ENCODE measurements at places on chromosomes 13 and 19. TPM values are rescaled to one million over a fixed set of nuclear protein-coding genes. Genes with fewer than 3 reads are reported as not detected.

- no peaks in the 10 kb centered on the region for H3K4me1 ChIP-seq
- no peaks in the 10 kb centered on the region for H3K27me3 ChIP-seq
- H3K4me3 ChIP-seq, result no peak overlapping the region
- H3K36me3 ChIP-seq, result no peaks in the 10 kb centered on the region
Observed at GRCh38 chr19:33840783-33841182, 44.1 kb downstream of the KCTD15 start.

- H3K27me3 ChIP-seq, result no peaks in the 10 kb centered on the region
- DNase-seq, result no peak
- peak overlapping the region; percentile 73 for H3K4me3 ChIP-seq
- H3K4me1 ChIP-seq, result peaks cover 12% of the 10 kb centered on the region
- no peaks in the 10 kb centered on the region for H3K36me3 ChIP-seq
Observed at GRCh38 chr19:51339313-51339686, 2.6 kb downstream of the VSIG10L start.

GRCh38 chr13:37657134-37657533, 58.6 kb upstream of the POSTN start:
- H3K4me3 ChIP-seq, result no peak overlapping the region
- DNase-seq, result no peak
- no peak overlapping the region for H3K27ac ChIP-seq
- H3K4me1 ChIP-seq, result no peaks in the 10 kb centered on the region

GRCh38 chr19:32173836-32174235, 171.6 kb upstream of the ZNF507 start:
- H3K27ac ChIP-seq, result no peak overlapping the region
- H3K4me1 ChIP-seq, result no peaks in the 10 kb centered on the region
- DNase-seq, result no peak
- no peaks in the 10 kb centered on the region for H3K27me3 ChIP-seq
- H3K4me3 ChIP-seq, result no peak overlapping the region

DNA sequence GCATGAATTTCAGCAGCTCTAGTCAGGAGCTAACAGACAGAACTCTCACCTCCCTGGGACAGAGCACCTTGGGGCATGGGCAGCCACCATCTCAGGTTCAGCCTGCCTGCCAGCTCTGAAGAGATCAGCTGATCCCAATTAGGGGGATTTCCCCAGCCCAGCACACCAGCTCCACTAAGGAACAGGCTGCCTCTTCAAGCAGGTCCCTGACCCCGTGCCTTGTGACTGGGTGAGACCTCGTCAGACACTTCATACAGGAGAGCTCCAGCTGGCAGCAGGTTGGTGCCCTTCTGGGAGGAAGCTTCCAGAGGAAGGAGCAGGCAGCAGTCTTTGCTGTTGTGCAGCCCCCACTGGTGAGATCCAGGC, 84.5 kb upstream of the UFM1 start:
- no peaks in the 10 kb centered on the region for H3K36me3 ChIP-seq
- DNase-seq, result no peak
- H3K27me3 ChIP-seq, result no peaks in the 10 kb centered on the region

DNA sequence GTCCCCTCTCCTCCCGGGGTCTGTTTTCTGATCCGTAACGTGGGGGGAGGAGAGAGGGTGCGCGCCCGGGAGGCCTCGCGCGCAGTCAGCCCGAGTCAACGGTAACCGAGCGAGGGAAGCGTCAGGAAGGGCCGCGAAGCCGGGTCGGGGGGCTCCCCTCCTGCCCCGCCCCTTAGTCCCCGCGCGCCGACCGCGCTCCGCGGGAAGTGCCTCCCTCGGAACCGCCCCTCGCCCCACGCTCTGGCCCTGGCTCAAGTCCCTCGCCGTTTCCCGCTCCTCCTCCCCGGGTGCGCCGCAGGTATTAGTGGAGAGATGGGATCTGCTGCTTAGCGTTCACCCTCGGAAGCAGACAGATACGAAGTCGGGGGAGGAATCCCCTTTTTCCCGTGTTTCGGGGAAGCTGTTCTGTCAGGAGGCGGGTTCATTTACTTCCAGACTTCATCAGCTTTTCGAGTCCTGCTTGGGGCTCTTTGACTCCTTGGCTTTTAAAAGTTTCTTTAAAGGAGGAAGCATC, 770 bp downstream of the HNRNPM start:
- no peaks in the 10 kb centered on the region for H3K27me3 ChIP-seq
- peak overlapping the region; percentile 96 for H3K27ac ChIP-seq
- peaks cover 46% of the 10 kb centered on the region for H3K4me1 ChIP-seq
- peak; percentile 68 for DNase-seq

- no peak for DNase-seq
- no peaks in the 10 kb centered on the region for H3K27me3 ChIP-seq
- H3K4me1 ChIP-seq, result no peaks in the 10 kb centered on the region
Observed at GRCh38 chr19:29271341-29271740, 58.4 kb upstream of the UQCRFS1 start.

GRCh38 chr13:46666727-46667456, 113.9 kb downstream of the LRCH1 start:
- H3K36me3 ChIP-seq, result no peaks in the 10 kb centered on the region
- H3K4me3 ChIP-seq, result no peak overlapping the region
- DNase-seq, result no peak
- peak overlapping the region; percentile 75 for H3K27ac ChIP-seq
- no peaks in the 10 kb centered on the region for H3K27me3 ChIP-seq

GRCh38 chr19:51531349-51532315, at the start of gene SIGLEC6:
TSS of gene SIGLEC6 (minus strand) at chr19:51531670. CDS start at chr19:51531648, 22 bp downstream.
- no peak for DNase-seq
- H3K36me3 ChIP-seq, result no peaks in the 10 kb centered on the region
- H3K27ac ChIP-seq, result peak within 1 kb of the TSS; percentile 28
- H3K27me3 ChIP-seq, result no peaks in the 10 kb centered on the region
- no peaks in the 10 kb centered on the region for H3K4me1 ChIP-seq
- peak within 1 kb of the TSS; percentile 46 for H3K4me3 ChIP-seq

GRCh38 chr13:58048670-58049069, 417.1 kb downstream of the PCDH17 start:
- DNase-seq, result no peak
- H3K4me3 ChIP-seq, result no peak overlapping the region
- no peaks in the 10 kb centered on the region for H3K4me1 ChIP-seq
- H3K36me3 ChIP-seq, result no peaks in the 10 kb centered on the region

- H3K36me3 ChIP-seq, result no peaks in the 10 kb centered on the region
- H3K4me1 ChIP-seq, result no peaks in the 10 kb centered on the region
- no peak overlapping the region for H3K4me3 ChIP-seq
- no peaks in the 10 kb centered on the region for H3K27me3 ChIP-seq
- H3K27ac ChIP-seq, result no peak overlapping the region
- DNase-seq, result no peak
Observed at GRCh38 chr13:71309905-71310304, 557.1 kb downstream of the DACH1 start.

- peaks cover 11% of the 10 kb centered on the region for H3K4me1 ChIP-seq
- H3K36me3 ChIP-seq, result peaks cover 12% of the 10 kb centered on the region
- no peak for DNase-seq
- no peak overlapping the region for H3K27ac ChIP-seq
- H3K4me3 ChIP-seq, result no peak overlapping the region
Observed at GRCh38 chr19:40592170-40592569, 9.0 kb upstream of the LTBP4 start.

Gene RGCC
- 65.2 TPM for total RNA-seq

Gene SERPINE3
- not detected for total RNA-seq

Gene PINLYP
- total RNA-seq, result 6.6 TPM

Gene UHRF1
- total RNA-seq, result 35.5 TPM

Gene LILRA5
- total RNA-seq, result 4.1 TPM

Gene RNF113B
- not detected for total RNA-seq

Gene PODNL1
- 0.35 TPM for total RNA-seq

Gene OR4F17
- not detected for total RNA-seq

Gene CACNA1A
- 25.7 TPM for total RNA-seq

Gene LRG1
- 2.5 TPM for total RNA-seq
